ENCODE measurements at places on chromosomes 11 and 22. TPM values are rescaled to one million over a fixed set of nuclear protein-coding genes. Genes with fewer than 3 reads are reported as not detected.

Gene APOA4
- total RNA-seq = not detected

Gene YAP1
- 240 TPM for total RNA-seq

Gene ALX4
- total RNA-seq = under 0.01 TPM

Gene KRTAP5-10
- total RNA-seq = not detected

Gene MYO18B
- total RNA-seq = not detected

Gene SCN3B
- under 0.01 TPM for total RNA-seq

Gene CCDC87
- total RNA-seq = 0.25 TPM

Measured in uterine smooth muscle cell (primary cell).